ENCODE measurements at places on chromosomes 16 and 17.

- no peak for ATAC-seq
Observed at GRCh38 chr16:9703731-9704130, 478.5 kb downstream of the GRIN2A start.

DNA sequence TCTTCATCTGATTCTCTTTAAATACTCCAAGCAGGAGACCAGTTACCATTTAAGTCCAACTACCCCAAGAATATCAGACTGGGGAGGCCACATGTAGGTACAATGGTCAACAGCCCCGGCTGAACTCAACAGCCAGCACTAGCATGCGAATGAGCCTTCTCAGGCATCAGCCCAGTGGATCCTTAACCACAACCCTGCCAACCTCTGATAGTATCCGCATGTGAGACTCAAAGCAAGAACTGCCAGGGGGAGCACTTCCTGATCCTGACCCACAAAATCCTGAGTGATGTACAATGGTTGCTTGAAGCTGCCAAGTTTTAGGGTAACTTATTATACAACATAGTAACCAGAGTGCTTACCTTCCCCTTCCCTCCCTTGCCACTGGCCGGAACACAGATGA is 4.0 kb downstream of the PYY start:
- ATAC-seq: no peak

GRCh38 chr17:48006936-48007709 is 30.5 kb downstream of the COPZ2 start:
- ATAC-seq: no peak

- ATAC-seq: peak; percentile 35
Observed at GRCh38 chr17:51499897-51500296, 239.6 kb downstream of the UTP18 start.

DNA sequence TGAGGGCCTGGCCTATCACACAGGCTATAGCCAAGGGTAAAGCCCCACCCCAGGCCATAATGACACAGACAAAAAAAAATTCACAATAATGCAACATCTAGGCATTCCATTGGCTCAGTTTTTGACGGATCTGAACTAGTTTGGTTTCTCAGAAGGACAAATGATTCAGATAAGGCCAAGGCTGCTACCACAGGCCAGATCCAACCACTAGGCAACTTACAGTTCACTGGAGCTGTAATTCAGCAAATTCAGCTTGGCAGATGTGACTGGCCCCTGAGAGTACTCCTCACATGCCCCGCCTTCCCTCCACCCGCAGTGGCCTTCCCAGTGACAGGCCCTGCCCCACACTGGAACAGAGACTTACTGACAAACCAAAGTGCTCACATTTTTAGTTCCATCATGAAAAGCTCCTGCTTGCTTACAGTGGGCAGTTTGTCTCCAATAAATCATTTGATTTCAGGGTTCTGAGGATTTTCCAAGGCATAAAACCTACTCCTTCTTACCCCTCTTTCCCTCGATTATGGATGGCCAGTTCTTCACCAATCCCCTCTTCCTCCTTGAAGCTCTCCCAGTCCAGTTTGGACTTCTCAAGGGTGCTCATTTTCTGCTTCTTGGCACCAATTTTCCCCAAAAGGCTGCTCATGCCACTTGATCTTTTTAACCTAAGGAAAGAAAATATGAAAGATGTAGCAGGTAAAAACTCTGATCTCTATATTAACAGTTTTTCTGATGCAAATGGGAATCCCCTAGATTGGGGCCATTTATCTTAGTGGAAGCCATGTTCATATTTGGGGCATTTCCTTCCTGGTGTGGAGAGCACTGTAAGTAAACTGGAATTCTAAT is 53.3 kb upstream of the BCAR1 start:
- ATAC-seq: peak; percentile 57
